Immature natural killer cell (primary cell): ENCODE measurements at places on chromosomes 1 and 21. TPM values are rescaled to one million over a fixed set of nuclear protein-coding genes. Genes with fewer than 3 reads are reported as not detected.

DNA sequence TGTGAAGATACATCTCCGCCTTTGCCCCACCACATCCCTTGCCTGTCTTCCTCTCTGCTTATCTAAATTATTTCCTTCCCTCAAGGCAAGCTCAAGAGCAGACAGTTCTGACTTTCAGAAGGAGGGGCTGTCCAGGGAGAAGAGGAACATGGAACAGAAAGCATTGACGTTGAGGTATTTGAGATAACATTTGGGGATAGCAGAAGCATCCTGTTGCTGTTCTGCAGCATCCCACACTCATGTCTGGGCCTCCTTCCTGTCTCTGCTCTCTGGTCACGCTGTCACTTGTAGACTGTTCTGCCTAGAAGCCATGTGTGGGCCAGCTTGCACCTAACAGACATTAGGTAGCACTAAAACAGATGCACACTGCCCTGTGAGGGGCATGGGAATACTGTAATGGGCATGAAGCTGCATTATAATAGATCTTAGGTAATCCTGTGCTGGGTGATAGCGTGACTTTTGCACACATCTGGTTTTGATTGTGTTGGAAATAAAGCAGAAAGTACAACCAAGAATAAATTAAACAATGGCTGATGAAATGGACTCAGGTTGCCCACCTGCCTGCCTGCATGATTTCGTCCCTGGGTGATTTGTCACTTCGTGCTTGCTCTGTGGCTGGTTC lies 660 bp upstream of the RD3 start:
- no peak for DNase-seq

DNA sequence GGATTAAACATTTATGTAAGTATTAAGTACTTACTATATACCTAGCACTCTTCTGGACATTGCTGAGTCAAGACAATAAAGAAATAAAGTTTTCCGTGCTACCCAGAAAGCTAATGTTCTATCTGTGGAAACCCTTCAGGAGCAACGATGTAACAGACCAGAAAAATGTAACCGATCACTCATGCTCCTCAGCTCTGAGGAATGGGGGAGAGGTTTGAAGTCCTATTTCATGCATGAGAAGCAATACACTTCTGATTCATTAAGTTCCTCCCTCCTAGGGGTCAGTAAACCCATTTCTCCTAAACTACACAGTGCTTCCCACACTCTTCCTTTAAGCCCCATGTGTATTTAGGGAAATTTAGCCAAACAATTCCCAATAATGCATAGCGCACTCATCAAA lies 25.6 kb upstream of the KAZN start:
- DNase-seq: no peak

- no peak for DNase-seq
These were observed 10.6 kb downstream of the SOX13 start for GRCh38 chr1:204083491-204083890.

The CFAP141 gene
- polyA plus RNA-seq: not detected

GRCh38 chr1:246199086-246199645 lies 307.9 kb downstream of the SMYD3 start:
- no peak for DNase-seq

GRCh38 chr1:202184750-202185460 lies 8.7 kb upstream of the LGR6 start:
- DNase-seq: peak; percentile 56

GRCh38 chr1:14951766-14952165 lies 201.8 kb upstream of the TMEM51 start:
- no peak for DNase-seq

DNA sequence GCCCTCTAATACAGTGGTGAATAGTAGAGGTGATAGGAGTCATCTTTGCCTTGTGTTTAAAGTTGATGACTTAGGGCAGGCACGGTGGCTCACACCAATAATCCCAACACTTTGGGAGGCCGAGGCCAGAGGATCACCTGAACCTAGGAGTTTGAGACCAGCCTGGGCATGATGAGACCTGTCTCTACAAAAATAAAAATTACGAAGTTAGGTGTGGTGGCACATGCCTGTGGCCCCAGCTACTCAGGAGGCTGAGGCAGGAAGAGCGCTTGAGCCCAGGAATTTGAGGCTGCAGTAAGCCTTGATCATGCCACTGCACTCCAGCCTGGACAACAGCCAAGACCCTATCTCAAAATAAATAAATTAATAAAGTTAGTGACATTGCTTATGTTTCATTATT lies 26.6 kb downstream of the CAPZA1 start:
- no peak for DNase-seq

DNA sequence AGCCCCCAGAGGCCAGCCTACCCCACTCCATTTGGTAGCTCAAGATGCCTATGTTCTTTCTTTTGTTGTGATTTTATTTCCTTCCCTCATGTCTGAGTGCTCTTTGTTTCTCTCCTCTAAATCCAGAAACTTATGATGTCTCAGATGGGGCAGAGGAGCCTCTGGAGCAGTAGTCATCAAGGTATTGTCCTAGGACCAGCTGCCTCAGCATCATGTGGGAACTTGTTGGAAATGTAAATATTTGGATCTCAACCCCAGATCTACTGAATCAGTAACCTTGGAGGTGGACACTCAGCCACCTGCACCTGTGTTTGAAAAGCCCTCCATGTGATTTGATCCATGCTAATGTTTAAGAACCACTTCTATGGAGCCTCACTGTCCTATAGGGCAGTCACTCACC lies 593.1 kb upstream of the PLXNA2 start:
- DNase-seq: no peak

DNA sequence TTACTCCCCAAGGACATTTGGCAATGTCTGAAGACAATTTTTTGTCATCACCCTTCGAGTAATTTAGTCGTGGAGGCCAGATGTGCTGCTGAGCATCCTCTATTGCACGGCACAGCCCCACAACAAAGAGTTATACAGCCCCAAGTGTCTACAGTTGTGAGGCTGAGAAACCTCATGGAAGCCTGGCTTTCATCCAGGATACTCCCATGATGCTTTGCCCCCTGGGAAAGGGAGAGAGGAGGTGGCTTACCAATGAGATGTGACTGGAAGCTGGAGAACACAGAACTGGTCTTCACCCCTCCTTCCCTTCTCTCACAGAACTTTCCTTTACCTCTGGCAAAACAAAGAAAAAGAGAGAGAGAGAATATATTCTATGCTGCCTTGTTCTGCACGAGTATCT lies 150.9 kb upstream of the VAMP3 start:
- no peak for DNase-seq

DNA sequence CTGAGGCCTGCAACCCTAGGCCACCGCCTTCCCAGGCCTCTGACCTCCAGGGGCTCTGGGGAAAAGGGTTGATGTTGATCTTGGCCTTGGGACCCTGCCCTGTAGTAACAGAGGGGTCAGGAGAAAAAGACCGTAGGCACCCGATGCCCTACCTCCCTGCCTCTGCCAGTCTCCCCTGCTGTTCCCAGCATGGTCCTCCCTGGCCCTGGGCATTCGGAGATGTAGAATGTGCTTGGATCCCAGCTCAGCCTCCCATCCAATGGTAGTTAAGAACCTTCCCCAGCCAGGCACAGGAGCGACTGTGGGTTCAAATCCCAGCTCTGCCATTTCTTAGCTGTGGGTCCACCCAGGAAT lies 72.0 kb upstream of the TARDBP start:
- no peak for DNase-seq

GRCh38 chr1:44970317-44970716 lies 16.1 kb downstream of the EIF2B3 start:
- no peak for DNase-seq

The S1PR1 gene
- 142 TPM for polyA plus RNA-seq

GRCh38 chr1:189851806-189852367 lies 625.8 kb downstream of the BRINP3 start:
- DNase-seq: no peak

DNA sequence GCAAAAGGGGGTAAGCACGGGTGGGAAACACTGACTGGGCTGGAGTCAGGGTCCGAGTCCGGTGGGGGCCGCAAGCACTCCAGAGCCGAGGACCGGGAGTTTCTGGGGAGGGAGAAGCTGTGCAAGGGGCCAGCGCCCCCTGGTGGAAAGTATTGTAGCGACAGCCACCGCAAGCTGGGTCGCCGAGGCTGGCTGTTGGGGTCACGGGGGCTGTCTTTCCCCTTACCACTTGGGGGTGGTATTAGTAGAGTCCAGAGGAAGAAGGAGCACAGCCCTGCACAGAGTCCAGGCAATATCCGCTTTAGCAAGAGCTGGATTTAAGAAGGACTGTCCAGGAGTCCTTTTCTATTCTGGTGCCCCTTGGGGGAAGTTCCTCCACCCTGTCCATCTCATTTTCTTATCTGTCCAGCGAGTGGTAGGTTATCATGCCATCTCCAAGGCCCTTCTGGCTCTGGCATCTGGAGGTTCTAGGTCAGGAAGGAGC lies 17.9 kb upstream of the ETV3 start:
- peak; percentile 73 for DNase-seq

- no peak for DNase-seq
These were observed 5.9 kb downstream of the NRIP1 start for GRCh38 chr21:15058854-15059263.

DNA sequence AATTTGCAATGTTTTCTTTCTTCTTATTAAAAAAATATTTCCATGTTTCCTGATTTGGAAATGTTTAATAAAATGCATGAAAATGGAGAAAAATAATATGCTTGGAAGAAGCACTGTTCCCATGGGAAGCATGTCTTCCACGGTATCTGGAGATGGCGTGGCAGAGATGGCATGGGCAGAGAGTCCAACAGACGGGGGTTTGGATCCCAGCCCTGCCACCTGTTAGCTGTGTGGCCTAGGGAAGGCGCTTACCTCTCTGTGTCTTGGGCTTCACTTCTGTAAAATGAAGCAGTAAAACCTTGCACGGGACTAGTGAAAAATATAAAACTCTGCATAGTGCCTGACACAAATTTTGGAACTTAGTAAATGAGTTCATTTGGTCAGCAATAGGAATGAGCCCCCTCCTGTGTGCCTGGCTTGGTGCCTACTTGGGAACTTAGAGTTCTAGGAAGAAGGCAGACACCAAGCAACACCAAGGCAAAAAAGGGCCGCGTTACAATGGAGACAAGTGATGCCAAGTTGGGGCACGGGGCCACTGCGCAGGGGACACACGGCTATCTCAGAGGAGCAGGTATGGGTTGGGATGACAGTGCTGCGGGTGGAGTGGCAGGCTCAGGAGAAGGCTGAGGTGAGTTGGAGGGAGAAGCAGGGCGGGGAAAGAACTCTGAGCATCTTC lies 124.2 kb downstream of the KCNN3 start:
- no peak for DNase-seq

DNA sequence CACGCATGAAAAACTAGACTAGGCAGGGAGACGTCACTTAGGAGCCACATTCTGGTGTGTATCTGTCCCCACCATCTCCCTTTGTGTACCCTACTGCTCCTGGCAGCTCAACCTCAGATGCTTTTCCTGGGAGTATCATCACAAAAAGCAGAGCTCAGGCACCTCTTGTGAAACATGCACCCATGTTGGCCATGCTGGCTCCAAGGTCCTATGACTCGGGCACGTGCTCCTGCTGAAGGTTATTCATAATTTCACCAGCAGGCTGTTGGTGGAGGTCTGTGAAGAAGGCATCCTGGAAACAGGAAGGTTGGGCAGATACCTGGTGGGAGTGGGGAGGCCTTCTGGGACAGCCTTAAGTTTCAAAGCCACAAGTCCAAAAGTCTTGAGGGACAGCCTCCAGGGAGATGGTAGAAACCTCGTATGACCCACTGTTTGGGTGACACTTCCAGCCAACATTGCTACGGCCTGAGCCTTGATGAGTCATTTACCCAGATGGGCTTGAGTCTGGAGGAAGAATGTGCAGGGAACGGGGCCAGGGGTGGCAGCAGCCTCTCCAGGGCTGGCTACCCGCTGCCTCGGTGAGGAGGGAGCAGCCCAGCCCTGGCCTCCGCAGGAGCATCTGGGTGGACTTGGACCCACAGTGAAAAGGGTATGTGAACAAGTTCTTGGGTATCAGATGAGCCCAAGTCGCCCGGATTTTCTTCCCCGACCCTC lies 75.8 kb downstream of the PGBD5 start:
- no peak for DNase-seq

- DNase-seq: no peak
These were observed 32.2 kb downstream of the WDR4 start for GRCh38 chr21:42847051-42847707.

DNA sequence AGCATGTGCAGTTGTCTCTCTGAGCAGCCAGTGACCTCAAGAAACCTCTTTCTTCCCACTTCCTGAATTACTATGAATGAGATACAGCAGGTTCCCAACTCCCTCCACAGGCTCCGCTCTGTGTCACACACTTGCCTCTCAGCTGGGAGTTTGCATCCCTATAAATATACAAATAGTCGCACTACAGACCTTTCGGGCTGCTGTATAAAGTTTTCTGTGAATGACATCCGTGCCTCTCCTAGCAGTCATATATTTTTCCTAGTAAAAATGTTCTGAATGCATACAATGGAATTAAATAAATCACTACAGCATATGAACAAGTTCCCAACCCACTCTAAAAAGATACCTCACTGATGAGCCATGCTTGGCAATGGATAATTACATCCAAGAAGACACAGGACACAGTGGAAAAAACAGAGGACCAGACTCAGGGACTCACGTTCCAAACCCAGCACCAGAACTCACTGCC lies 66.8 kb downstream of the CAPZB start:
- DNase-seq: no peak

DNA sequence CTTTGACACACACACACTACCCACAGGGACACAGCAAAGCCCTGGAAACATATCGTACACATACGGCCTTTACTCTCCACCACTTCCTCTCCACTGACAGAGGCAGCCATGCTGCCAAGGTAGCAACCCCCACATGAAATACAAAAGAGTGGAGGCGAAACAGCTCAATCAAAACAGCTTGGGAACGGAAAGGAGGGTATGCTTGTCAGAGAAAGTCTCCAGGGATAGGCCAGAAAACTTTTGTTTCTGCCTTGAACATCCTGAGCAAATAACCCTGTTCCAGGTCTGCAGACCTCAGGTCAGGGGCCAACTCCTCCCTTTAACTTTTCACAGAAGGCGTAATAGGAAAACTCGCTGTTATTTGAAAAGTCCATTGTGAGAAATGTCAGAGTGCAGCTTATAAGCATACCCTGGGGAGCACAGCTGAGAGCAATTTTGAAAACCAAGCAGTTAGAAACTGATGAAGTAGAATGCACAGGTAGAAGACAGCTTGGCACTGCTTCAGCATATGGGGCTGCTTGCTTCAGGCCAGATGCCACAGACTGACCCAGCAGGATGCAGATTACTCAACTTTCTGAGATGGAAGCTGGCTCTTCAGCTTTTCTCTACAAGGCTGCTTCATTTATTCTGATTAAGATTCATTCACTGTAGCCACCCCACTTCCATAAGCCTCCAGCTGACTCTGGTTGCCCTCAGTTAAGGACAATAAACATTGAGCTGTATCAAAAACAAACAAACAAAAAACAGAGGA lies 18.0 kb downstream of the KIAA0319L start:
- DNase-seq: peak; percentile 25

The SORT1 gene
- polyA plus RNA-seq: 1.6 TPM

The CORT gene
- polyA plus RNA-seq: not detected

The PHACTR4 gene
- 6.9 TPM for polyA plus RNA-seq
